ENCODE measurements at places on chromosomes 3 and 15.

- no peak for ATAC-seq
These were observed 363.6 kb downstream of the PTPRG start for GRCh38 chr3:61924991-61925390.

GRCh38 chr15:50939911-50940310 is 31.4 kb downstream of the AP4E1 start:
- no peak for ATAC-seq

GRCh38 chr15:48754011-48754410 is 56.9 kb downstream of the CEP152 start:
- no peak for ATAC-seq

GRCh38 chr3:186976837-186977750 is 46.8 kb downstream of the ST6GAL1 start:
- no peak for ATAC-seq

GRCh38 chr3:62940771-62941563 is 65.8 kb upstream of the CADPS start:
- no peak for ATAC-seq

DNA sequence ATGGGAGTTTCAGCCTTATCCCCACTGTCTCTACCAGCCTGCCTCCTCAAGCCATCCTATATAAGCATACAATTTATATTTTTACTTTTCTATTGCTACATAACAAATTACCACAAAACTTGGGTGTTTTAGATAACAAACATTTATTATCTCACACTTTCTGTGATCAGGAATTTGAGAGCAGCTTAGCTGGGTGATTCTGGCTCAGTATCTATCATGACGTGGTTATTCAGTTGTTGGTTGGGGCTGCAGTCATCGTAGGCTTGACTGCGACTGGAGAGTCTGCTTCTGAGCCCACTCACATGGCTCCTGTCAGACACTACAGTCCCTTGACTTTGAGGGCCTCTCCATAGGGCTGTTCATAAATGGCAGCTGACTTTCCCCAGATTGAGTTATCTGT is 20.7 kb downstream of the PARP15 start:
- ATAC-seq = no peak

GRCh38 chr15:41895491-41895890 is 1.6 kb upstream of the SPTBN5 start:
- no peak for ATAC-seq

GRCh38 chr15:52529341-52529924 is 753 bp upstream of the MYO5A start:
- ATAC-seq = no peak

DNA sequence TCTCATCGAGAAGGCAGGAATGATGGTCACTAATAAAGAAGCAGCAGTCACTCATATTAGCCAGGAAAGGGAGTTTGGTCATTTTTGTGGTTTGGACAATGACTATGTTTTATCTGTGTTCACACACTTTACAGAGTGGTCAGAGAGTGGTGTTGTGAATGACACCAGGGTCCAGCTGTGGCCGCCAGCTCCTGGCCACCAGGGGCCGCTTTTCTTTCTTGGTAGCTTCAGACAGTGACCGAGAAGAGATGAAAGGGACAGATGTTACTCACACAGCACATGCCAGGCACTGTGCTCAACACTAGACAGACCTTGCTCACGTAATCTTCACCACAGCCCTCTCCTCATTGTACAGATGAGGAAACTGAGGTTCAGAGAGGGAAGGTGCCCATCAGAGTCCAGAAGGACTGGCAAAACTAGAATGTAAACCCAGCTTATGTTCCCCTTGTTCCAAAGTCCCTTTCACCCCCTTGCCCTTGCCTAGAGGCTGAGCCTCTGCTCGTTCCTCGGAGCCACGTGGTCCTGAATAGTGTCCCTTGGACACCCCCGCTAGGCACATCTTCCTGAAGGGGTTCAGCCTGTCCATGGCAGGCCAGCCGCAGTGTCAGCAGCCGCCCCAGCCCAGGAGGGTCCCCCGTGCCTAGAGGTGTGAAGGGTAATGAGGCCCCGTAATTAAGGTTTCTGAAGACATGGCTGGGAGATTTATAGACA is 55.6 kb downstream of the CYP11A1 start:
- ATAC-seq = no peak

GRCh38 chr15:40399370-40399769 is 6.2 kb upstream of the IVD start:
- no peak for ATAC-seq

DNA sequence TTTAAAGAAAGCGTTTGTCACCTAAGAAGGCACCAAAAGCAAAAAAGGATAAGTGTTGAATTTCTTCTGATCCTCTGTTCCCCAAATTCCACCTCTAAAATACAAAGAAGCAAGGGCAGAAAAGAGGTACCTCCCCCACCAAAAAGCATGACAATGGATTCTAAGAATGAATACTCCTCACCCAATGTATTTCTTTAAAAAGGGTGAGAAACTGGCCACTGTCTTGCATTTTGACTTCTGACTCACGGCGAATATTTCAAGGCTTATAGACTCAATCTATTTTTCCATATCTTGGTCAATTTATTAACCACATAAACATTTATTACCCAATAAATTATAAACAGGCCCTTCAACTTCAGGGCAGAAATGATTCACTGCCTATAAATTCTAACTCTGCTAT is 131.1 kb downstream of the NR1I2 start:
- ATAC-seq = no peak

GRCh38 chr3:166405896-166406295 is 568.7 kb upstream of the BCHE start:
- ATAC-seq = no peak

DNA sequence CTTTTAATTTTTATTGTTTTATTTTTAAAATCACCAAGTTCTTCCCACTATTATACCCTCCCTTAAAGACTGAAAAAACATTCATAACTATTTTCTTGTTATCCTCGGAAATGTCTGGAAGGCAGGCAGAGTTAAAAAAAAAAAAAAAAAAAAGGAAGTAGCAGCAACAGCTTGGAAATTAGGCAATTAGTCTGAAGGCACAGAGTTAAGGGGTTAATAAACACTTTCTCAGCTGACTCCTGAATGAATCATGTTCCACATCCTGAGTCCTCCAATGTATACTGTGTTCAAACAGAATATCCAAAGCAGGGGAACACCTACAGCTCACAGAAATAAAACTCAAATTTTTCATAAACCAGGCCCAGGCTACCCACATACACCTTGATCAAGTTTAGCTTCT is 5.8 kb downstream of the HEXA start:
- no peak for ATAC-seq

- ATAC-seq = no peak
These were observed 6.8 kb downstream of the STOML1 start for GRCh38 chr15:73985101-73985873.

- ATAC-seq = no peak
These were observed 102.0 kb downstream of the RBMS3 start for GRCh38 chr3:29382845-29383244.

- ATAC-seq = no peak
These were observed 92.7 kb downstream of the VGLL4 start for GRCh38 chr3:11551036-11551435.

DNA sequence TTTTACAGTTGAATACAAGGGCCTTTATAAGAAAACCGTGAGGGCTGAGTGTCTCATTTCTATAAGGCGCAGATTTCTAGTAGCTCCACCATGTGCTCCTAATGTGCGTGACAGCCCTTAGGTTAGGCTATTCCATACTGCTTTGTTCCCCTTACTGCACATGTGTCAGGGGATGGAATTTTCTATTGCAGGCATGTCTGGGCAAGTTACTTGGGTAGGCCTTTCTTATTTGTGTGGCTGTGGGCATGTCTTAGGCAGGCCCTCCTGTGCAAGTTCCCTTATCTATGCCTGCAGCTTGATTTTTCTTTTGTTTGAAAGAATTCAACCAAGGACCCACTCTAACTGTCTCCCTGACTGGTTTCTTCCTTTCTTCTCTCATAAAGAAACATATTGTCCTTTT is 434.2 kb upstream of the CNTN3 start:
- no peak for ATAC-seq

DNA sequence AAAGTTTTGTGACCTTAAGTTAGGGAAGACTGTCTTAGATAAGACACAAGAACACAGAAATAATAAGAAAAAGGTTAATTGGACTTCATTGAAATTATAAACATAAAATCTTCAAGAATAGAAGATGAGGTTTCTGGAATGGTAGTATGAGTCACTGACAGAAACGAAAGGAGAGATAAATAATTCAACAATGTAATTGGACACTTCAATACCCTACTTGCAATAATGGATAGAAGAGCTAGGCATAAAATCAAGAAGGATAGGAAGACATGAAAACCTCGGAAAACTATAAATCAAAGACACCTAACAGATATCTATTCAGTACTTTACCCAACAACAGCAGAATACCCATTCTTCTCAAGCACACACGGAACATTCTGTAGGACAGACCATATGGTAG is 15.9 kb upstream of the MFSD1 start:
- no peak for ATAC-seq

- no peak for ATAC-seq
These were observed 23.1 kb downstream of the IFT122 start for GRCh38 chr3:129463094-129463493.

- no peak for ATAC-seq
These were observed 106.1 kb downstream of the FILIP1L start for GRCh38 chr3:100008081-100008698.

DNA sequence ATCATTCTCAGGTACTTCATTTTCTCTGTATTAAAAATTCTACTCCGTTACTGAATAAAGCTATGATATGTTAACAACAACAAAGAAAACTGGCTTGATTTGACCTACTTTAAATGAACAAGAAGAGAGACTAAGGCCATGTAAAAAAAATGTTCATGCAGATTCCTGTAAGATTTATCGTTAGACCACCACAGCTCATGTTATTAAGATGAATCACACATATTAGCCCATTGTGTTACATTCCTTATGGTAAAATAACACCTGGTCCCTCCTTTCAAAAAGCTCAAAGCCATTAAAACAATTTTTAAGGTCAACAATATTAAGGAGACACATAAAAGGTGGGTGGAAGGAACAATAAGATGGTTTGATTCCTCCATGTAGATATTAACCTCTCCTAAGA is 6.3 kb downstream of the THOC7 start:
- no peak for ATAC-seq

GRCh38 chr3:181847276-181847675 is 135.6 kb downstream of the SOX2 start:
- ATAC-seq = no peak

DNA sequence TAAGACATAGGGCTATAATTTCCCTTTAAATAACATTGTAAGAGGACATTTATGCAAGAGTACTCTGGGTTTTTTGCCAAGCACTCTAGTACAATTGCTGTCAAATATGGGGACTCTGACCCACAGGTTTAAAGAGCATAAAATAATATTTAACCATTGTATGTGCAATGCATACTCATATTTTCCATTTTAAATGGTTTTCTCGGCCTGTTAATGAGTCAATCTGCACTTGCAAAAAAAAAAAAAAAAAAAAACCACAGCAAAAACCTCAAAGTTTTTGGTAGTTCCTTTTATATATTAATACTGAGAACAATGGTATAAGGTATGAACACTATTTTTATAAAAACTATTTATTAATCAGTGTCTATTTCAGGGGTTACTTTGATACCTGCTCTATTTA is 304.0 kb upstream of the CBLB start:
- peak; percentile 59 for ATAC-seq

DNA sequence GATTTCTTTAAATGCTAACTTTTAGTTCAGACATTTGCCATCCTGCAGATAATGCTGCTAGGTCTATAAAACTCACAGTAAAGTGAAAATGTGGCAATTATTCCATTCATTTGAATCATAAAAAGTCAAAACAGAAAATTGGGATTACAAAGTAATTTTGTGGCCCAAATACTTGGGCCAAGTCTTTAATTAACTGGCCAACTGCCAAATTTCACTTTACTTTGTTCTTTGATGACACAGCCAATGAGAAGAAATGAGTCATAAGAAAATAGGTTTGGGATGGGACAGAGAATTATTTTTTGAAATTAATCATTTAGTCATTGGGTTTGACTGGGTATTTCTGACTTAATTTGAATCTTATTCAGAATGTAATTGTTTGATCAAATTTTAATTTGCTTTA is 89.8 kb upstream of the SLC2A2 start:
- no peak for ATAC-seq

- no peak for ATAC-seq
These were observed 342.2 kb downstream of the EPHB1 start for GRCh38 chr3:135137296-135137695.

DNA sequence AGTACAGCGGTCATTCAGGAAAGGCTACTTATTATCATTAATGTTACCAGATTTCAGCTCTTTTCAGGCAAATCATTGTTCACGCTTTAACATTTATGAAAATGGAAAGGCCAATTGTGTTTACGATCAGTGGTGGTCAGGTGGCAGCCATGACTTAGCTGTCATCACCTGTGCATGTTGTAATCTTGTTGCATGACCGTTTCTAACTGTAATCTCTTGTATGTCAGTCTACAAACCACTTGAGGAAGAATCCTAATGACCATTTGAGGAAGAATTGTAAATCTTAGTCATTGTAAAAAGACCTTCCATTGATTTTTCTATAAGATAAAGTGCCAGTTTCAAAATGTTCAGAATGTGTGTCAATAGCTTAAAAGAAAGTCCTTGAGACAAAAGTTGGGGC is 100.4 kb downstream of the SERPINI1 start:
- ATAC-seq = no peak

DNA sequence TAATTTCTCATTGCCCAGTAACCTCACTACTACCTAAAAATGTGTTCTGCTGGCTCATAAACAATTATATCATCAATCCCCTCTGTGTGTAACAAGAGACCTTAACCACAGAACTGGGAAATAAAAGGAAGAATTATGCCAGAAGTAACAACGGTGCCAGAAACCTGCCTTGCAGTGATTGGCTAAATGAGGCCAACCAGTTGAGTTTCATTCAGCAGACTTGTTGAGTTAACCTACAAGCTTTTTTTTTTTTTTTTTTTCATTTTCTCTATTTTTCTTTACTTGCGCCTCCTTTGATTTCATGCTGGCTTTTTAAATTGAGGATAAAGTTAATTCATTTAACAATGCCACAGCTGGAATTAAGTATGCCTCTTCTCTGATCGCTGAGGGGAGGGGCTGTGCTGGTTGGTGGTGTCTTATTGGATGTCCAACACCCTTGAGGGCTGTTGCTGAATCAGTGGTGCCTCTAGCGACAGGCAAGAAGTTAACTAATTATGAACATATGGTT is 30.0 kb upstream of the GMNC start:
- ATAC-seq = no peak

DNA sequence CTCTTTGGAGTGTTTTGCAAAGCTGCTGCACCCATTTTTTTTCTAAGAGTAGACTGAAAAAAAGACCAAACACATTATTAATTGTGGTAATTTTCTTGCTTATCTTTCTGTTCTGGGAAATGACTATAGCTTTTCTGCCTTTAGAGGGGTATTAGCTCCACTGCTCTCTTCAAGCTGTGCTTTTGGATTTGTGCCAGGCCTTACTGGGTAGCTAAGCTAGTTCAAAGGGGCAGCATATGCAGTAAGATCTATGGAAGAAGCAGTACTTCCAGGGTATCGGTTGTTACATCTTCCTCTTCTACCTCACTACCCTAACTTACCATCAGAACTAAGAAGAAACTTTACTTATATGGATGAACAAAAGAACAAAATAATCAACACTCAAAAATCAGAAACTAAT is 28.7 kb upstream of the ARIH1 start:
- no peak for ATAC-seq

Data from activated CD4-positive, CD25-positive, alpha-beta regulatory T cell treated with anti-CD3 and anti-CD28 coated beads, Interleukin-2, amount 50 U/mL, for 24 hours (primary cell).